ENCODE measurements at places on chromosomes 4 and X.
A peak's percentile ranks its signal among the peaks of the same experiment; 100 is the strongest.

GRCh38 chr4:118557298-118557851 is 127.8 kb upstream of the METTL14 start:
- peak; percentile 15 for DNase-seq

DNA sequence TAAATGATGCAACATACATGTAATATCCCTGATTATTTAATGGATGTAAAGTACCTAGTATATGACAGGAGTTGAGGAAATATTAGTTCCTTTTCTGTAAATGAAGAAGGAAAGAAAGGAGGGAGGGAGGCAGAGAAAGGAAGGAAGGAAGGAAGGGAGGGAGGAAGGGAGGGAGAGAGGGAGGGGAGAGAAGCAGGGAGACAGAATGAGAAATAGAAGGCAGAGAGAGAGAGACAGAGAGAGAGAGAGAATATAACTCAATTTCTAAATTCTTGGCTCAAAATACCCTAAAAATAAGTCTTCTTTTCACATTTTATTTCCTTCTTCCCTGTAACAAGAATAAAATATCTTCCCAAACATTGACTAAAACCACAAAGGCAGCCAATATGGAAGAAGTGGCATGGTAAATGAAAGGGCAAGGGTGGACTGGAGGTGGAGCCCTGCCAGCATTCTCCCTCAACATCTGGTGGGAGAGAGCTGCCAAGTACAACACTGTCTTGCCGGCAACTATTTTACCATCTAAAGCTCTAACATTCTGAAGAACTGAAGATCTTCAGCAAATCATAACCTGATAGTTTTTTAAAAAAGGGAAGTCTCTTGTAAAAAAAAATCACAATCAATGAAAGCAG is 245.1 kb downstream of the PPP3CA start:
- no peak for DNase-seq

GRCh38 chr4:140777894-140778293 is 21.7 kb upstream of the TBC1D9 start:
- DNase-seq = no peak

GRCh38 chr4:80586716-80587115 is 251.2 kb downstream of the CFAP299 start:
- DNase-seq = no peak

DNA sequence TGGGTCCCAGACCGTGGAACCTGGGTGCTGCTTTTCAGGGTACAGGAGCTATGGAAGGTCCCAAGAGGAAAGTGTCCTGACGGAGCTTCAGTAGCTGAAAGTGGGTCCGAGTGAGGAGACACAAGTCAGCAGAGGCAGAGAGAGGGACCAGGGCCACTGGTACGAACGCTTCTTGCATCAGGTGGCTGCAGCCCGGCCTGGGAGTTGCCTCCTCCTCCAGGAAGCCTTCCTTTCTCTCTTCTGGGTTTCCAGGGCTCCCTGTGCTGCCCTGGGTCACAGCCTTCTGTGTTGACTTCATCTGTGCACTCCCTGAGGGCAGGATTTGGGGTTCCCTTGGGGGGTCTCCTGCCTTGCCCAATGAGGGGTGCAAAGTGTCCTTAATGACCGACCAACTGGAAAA is 94.5 kb downstream of the SORCS2 start:
- no peak for DNase-seq

DNA sequence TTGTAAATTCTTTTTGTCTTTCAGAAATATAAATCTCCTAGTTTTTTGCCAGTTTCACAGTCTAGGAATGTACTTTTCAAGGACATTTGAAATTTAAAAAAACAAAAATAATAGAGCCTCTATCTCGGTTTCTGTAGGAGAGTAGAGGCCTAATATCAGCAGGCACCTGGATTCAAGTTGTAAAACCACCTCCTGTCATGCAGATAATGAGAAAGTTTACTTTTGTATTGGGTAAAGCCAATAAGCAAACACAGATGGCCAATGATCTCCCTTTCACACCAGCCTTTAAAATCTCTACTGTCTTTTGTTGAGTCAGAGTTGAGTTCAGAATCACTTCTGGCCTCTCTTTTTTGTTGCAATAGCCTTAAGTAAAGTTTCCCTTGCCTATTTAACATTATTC is 1499.9 kb downstream of the PCDH18 start:
- no peak for DNase-seq

Measured in AML-193 (cell line).